ENCODE measurements at places on chromosomes 2 and 18.

DNA sequence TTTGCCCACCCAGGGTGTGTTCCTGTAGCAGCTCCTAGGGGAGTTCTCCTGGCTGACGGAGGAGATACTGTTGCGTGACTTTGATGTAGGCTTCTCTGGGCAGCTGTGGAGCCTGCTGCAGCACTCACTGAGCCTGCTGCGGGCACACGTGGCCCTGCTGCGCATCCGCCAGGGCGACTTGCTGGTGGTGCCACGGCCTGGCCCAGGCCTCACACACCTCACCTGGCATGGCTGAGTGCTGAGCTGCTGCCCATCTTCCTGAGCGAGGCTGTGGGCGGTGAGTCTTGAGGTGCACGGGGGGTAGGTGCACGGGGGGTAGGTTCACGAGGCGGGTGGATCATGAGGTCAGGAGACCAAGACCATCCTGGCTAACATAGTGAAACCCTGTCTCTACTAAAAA is 191.7 kb downstream of the ANKRD36C start:
- DNase-seq = no peak

DNA sequence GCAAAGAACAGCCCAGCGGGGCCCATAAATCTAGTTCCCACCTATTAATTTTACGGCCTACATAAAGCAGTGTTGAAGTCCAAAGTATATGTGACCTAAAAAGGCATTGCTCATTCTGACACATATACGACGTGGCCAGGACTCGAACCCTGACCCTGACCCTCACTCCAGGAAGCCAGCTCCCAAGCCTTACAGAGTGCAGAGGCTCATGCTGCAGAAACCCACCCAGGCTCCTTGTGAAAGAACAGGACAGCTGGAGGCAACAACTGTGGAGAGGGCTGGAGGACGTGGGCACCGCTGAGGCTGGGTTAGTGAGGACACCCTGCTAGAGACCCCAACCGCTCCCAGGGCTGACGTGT is 221.6 kb downstream of the CYP26B1 start:
- DNase-seq = no peak

GRCh38 chr2:185511925-185512324 is 226.7 kb upstream of the FSIP2 start:
- no peak for DNase-seq

DNA sequence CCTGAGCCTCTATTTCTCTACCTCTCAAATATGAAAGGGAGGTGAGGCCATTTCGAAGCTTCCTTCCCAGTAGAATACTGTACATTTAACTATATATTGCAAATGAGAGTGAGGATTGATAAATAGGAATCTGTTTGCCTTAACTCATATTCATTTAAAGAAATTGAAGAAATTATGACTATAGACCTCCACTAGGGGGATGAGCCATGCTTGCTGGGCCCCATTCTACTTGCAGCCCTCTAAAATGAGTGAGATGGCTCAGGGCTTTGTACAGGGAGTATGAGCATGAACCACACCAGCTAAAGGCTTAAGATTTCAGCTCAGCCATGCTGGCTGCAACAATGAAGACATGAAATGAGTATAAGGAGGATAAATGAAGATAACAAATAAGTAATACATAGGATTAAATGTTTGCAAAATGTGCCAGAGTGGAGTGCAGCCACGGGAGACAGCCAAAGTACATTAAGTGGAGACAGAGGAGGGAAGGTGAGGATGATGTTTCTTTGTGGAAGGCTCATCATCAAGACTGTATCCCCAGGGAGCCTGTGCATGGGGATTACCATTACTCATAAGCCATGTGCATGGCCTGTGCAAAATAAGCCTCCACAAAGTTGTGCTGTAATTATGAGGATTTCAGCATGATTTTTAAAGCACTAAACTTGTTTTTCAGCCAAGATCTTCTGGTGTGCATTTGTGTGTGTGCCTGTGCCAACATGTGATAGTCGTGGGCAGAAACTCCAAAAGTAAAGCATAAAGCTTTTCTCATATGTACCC is 300.8 kb downstream of the CNTNAP5 start:
- DNase-seq = no peak

GRCh38 chr2:58541511-58541910 is 300.4 kb upstream of the FANCL start:
- DNase-seq = no peak

DNA sequence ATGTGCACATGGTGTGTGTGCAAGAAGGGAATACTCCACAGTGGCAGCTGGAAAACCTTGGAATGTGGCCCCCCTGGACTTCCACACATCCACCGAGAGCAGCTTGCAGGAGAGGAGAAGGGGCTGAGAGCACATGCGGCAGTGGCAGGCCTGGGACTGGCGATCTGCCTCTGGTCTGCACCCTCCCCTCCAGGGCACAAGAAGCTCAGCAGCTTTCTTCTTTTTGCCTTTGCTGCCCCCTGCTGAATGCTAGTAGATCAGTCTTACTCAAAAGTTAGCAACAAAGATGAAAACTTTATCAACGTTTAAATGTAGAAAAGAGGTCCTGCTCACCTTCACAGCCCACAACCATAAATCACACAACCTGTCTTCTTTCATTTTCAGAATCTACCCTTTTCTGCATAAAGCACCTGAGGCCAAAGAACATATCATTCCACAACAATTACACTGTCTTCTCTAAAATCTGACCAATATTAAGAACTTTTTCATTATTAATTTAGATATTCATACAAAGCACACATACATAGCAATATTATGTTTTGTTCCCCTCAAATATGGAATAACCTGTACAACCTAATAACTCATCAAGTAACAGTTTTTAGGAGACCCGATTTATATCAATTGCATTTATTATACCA is 34.6 kb downstream of the TGFBRAP1 start:
- peak; percentile 71 for DNase-seq

- no peak for DNase-seq
These were observed 78.3 kb upstream of the ODC1 start for GRCh38 chr2:10526281-10527000.

DNA sequence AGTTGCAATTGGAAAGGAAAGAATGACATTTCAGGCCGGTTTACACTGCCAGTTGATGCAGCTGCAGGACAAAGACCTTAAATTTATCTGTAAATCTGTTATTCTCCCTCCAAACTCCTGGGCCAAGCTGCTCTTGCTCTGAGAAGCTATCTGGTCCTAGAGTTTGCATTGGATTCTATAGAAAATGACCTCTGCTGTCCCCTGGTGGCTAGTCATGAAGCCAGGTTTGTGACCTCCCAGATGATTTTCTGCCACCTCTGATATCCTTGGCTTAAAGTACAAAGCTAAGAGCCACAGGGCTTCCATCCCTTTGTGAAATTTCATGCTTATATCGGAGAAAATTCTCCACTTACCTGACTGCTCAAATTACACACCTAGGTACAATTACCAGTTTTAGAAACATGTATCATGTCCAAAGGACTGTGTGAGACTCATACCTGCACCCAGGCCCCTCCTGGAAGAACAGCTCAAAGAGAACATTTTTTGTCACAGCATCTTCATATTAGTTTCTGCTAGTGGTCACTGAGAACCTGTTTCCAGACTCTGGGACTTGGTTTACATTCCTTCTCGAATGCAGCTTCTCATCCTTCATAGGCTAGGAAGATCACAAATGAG is 28.9 kb upstream of the IER3IP1 start:
- DNase-seq = no peak

GRCh38 chr18:58359620-58360019 is 269.3 kb downstream of the ALPK2 start:
- no peak for DNase-seq

DNA sequence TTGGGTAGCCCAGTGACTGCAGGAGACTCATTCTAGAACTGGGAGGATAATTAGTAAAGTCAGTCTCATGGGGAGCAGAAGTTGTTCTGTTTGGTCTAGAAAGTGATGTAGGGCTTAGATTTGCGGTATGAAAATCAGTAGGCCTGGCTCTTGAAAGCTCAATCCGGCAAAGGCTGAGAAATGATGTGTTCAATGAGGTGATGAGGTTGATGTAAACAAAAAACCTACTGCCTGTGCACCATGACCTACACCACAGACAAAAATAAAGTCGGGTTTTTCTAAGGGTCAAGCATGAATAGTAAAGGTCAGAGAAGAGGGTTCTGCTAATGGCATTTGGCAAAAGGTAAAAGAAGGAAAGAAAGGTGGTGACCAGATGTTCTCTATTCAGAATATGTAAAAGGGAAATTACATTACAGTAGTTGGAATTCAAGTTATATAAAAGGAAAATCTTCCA is 80.8 kb upstream of the COL5A2 start:
- DNase-seq = no peak

DNA sequence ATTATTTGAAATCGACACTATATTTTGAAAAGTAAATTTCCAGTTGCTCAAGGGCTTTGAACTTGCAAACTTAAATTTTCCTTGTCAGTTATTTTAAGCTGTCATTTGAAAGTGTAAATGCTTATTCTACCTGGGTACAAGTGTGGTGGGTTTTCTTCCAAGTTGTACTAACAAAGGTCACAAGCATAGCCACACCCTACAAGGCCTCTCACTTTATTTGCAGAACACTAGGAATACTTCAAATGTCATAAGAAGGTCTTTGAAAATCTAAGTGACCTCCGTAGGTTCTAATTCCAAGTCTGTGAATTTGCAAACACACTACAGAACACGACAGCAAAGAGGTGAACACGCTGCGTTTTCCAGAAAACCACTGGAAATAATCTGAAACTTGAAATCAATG is 9.3 kb upstream of the RMDN2 start:
- DNase-seq = no peak

GRCh38 chr18:38886235-38886634 is 1320.6 kb upstream of the CELF4 start:
- DNase-seq = no peak

GRCh38 chr2:25098670-25099486 is 57.0 kb downstream of the EFR3B start:
- DNase-seq = peak; percentile 22

GRCh38 chr2:143716522-143716921 is 587.3 kb downstream of the ARHGAP15 start:
- DNase-seq = no peak

- DNase-seq = no peak
These were observed 135.9 kb downstream of the RHBDD1 start for GRCh38 chr2:226971770-226972169.

DNA sequence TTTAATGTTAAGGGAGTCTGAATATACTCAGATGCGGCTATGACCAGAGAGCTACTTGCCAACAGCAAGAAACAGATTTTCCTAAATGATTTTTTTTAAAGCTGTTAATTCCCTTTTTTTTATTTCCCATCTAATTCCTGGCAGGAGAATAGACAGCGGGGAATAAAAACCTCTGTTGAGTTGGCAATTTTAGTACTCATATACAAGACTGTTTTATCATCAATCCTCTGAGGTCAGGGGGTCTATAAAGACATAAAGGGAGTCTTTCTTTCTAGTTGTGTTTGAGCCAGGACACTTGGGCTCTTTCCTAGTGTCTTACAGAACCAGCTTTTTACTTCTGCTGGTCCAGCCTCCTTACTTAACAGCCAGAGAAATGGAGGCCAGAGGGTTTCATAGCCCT is 29.4 kb downstream of the MAIP1 start:
- no peak for DNase-seq

- DNase-seq = no peak
These were observed 435.7 kb upstream of the SETBP1 start for GRCh38 chr18:44245019-44245418.

DNA sequence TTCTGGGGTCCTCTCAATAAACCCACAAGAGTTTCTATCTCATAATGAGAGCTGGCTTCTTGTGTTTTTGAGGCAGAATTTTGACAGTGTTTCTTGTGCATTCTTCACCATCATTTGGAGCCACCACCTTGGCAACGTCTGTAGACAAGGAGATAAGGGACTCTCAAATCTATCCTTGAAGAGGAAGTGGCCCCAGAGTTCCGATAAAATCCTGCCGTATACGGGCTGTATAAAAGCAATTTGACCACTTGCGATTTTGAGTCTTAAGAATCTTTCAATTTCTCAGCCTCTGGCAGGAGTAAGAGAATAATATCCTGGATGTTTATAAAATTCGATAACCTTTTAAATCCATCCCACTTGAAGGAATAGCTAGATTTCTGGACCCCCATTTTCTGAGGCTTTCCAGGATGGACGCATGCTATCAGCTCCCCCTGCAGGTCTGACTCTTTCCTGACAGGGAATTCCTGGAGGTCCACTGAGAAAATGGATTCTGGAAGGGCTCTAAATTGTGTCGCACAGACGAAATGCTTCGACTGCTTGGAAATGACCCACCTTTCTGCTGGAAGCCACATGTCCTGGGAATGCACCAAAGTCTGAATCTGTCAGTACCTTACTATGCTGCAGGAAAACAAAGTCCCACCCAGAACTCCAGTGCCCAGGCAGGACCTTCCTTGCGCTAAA is 54.1 kb downstream of the E2F6 start:
- DNase-seq = no peak
